ENCODE measurements at places on chromosomes 4 and X.

DNA sequence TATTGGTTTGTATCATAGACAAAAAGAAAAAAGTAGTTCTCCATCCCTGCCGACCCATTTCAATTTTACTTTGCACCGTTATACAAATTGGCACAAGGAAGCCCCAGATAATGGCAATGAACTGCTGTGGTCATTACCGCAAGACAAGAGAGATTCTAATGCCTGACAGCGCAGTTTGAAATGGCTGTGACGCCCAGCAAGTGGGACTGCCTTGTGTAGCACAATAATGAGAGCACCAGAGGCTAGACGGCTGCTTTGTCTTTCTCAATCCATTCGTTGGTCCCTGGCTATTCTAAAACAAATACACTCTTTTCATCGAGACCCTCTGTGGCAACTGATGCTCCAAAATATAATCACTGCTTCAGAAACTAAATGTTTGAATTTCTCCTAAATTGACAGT lies 192.4 kb upstream of the NEIL3 start:
- no peak for DNase-seq

DNA sequence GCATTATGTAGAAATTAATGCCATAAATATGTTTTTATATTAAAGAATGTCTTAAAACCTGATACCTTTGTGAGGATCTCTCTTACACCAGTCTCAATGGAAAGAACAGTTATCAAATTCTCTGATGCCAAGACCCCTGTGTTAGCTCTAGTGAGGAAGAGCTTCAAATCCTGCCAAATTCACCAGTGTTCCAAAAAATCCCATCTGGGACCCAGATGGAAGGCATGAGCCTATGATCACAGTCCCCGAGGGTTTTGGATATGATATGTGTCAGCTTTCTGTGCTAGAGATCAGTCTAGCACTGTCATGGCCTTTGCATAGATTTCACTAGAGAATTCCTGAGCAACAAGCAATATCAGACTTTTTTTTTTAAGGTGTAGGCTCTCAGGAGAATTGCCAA lies 412.1 kb downstream of the UBE2NL start:
- DNase-seq, result no peak

- peak; percentile 30 for DNase-seq
Observed at GRCh38 chrX:49309401-49309981, 6.0 kb downstream of the GAGE10 start.

GRCh38 chrX:110210417-110211139 lies 107.3 kb downstream of the AMMECR1 start:
- DNase-seq, result no peak

DNA sequence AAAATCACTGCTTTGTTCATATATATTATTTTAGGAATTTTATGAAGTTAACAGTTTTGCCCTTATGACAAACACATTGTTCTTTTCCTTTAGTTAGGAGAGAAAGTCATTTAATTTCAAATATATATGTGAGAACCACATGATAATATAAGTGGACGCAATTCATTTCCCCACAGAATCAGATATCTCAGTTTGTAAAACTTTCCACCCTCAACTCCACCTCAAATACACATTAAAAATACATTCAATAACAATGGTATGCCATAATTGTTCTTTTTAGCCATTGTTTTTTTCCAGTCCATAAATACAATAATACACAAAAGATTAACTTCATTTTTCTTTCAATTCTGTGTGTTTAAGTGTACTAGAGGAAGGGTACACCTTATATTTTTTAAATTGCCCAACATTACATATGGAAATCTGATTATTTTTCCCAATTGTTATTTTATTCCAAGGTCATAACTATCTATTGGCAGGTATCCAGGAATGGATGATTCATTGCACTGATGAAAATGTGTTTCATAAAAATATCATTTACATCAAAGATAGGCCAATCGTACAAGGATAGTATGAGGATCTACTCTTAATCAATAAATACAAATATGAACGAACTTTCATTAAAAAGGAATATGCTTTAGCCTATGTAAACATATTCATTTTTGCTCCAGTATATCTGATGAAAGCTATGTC lies 125.0 kb downstream of the PPP3CA start:
- DNase-seq, result no peak

DNA sequence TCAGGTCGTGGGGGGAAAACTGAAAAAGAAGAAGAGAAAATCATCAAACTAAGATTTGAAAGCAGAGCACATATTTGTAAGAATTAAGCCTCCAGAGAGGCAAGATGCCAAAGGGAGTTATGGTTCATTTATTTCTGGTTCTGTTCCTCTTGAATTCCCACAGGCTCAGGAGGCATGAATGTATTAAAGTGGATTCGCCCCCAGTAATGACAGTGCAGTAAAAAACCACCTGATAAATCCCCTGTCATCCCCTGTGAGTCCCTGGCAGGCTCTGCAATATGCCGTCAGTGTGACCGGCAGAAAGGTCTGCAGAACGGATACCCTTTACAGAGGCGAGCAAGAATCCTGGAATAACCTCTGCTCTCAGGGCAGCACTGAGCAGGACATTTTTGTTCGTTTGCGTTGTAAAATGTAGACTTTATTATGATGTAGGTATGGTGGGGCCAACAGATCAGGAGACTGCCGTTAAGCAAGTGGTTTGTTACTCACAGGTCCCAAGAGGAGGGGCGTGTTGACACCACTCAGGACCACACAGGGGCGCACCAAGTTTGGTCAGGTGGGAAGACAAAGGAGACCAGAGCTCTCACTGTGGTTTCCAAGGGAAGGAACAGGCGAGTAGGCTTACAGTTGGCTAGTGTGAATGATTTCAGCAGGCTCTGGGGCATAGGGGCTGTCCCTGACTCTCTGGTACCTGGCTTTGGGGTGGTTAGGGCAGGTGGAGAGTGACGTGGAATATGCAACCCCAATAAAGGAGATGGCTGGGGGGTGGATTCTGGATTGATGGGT lies 75.3 kb downstream of the DHRSX start:
- no peak for DNase-seq

GRCh38 chrX:109685656-109686078 lies 47.4 kb downstream of the ACSL4 start:
- no peak for DNase-seq

- DNase-seq, result peak; percentile 55
Observed at GRCh38 chr4:82851885-82852750, 38.8 kb downstream of the SEC31A start.

DNA sequence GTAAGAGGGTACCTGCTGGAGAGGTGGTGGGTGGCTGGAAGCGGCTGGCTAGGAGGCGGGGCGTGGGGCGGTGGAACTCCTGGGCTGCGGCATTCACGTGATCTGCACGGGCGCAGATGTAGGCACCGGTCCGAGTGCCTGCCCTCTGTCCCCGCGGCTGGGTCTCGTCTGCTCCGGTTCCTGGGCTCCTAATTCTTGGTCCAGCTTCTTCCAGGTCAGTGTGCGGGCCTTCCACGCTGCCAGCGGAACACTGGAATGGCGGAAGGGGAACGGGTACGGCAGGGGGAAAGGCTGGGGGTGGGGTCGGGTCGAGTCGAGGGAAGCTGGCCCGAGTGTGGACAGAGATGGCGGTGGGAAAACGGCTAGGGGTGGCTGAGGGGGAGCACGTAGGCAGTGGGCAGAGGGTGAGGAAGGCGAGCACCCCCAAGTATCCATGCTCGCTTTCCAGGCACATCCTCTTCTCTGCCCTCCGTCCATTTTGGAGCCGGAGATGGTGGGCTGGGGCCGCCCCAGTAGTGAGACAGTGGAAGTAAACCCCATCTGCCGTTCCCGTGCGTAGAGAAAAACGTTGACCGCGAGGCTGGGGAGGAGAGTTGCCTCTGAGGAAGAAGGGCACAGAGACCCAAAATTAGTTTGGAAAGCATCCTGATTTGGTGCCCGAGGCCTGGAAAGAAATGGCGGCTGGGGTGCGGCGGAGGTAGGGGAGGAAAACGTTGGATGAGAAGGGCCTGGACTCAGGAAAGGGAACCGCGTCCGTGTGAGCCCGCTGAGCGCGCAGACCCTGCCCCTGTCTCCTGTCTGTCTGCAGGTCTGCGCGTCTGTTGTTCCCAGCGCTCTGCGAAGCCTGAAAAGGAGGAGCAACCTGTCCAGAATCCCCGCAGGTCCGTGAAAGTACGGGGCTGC lies at the start of gene TCEAL4:
TSS of gene TCEAL4 (plus strand) at position 105 of the 903 bp plus-strand sequence. CDS start 1,161 bp downstream, outside the sequence.
- DNase-seq, result peak; percentile 30

DNA sequence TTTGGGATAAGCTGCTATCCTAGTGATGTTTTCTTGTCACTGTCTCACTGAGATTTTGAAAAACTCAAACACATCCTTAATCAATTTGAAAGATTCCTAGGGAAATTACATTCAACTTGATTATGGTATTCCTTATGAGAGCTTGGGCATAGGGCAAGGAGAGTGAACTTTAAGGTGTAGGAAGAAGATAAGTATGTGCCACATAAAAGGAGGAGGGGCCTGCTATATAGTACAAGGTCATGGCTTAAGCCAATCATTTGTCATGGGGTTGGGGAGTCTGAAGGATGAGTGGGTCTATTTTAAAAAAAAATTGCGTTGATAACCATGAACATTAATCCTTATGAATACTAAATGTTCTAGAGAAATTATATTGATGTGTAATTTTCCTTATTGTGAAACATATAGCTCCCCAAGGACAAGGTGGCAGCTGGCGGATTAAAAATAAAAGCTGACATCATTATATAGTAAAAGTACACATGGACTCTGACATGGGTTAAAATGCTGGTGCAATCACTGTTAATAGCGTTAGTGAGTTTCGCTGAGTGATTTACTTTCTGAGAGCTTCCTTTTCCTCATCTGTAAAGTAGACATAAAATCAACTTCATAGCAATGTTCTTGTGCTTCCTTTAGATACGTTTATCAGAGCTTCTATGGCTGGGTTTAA lies 17.4 kb downstream of the GALNT7 start:
- DNase-seq, result no peak

DNA sequence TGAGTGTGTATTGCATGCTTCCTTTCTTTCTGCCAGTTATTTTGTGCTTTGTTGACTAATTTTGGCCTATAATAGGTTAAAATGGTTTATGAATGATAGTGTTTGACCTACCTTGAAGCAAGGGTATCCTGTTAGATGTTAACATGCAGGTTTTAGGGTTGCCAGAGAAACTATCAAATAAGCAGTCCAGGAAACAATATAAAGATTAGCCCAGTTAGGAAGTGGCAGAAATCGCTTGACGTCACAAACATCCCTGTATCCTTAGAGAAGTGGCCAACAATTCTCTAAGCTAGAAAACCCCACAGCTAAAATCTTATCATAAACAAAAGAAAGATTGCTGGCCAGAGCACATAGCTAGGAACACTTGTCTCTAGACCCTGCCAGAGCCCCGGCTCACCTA lies 3.8 kb downstream of the NAP1L5 start:
- DNase-seq, result no peak

- DNase-seq, result no peak
Observed at GRCh38 chr4:41478518-41478917, 59.4 kb upstream of the LIMCH1 start.

GRCh38 chr4:60175241-60175640 lies 1024.9 kb upstream of the ADGRL3 start:
- no peak for DNase-seq

DNA sequence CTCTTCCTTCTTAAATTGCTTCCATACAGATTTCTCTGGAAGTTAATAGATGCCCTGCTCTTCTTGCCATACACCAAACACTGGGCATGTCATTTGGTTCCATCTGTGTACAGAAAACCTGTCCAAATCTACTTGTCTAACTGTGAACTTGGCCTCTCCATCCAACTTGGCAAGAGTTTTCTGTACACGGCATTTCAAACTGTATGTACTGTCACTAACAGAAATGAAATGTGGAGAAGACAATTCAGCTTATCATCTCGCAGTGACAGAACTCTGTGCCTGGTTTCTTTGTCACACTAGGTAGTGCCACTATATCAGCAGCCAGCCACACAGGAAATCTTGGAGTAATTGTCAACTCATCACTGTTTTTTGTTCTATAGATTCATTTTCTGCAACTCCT lies 58.2 kb downstream of the CXXC4 start:
- no peak for DNase-seq

GRCh38 chrX:13498238-13498637 lies 71.2 kb upstream of the EGFL6 start:
- no peak for DNase-seq

DNA sequence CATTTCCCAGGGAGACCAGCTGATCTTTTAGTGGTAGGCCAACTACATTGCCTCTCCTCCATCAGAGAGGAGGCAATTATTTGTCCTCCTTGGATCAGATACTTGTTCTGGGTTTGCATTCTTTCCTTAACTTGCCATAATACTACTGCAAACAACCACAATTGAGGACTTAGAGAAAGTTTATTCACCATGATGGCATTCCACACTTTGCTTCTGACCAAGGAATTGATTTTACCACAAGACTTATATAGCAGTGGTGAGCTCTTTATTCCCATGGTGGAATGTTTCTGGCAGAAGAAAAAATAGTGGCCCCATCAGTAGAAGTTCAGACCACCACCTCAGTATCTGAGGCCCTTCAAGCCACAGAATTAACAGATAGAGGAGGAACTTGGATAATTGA lies 123.9 kb upstream of the PPP3CA start:
- no peak for DNase-seq

- DNase-seq, result no peak
Observed at GRCh38 chr4:161704653-161705052, 459.1 kb downstream of the FSTL5 start.

All from CD4-positive, alpha-beta T cell treated with Interleukin-10 for 1 hour (primary cell).